ELF-1 (cell line): ENCODE measurements at places on chromosomes 5 and 9.

GRCh38 chr9:113537229-113537810 is 73.8 kb downstream of the RGS3 start:
- no peak for DNase-seq

DNA sequence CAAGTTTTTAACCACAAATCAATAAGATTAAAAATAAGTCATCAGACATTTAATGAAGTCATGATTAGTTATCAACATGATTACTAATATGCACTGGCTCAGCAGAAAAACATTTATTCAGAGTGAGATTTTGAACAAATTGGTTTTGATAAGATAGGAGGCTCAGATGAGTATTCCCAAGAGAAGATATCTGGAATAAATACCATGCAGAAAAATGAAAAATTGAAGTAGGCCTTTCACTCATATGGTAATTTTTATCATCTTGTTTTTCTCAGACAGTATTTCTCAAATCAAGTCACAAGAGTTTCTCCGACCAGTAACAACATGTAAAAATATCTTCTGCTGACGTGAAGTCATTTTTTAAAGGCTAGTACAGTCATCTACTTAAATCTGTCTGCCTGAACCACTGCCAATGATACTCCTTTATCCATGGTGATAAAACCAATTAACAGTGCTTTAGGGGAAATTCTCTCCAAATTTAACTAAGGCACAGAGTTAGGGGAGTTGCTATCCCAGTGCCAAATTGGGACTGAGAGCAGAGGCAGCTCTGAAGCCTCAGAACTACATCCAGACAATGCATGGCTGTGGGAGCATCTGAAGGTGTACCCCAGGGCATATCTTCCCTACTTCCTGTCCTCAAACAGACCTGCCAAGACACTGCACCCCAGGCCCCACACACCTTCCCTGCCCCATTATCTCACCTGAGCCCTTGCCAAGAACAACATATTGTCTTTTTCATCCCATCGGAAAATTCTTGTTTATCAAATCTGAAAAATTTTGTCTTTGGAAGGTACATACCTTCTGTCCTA is 105.5 kb upstream of the TSLP start:
- DNase-seq, result no peak

DNA sequence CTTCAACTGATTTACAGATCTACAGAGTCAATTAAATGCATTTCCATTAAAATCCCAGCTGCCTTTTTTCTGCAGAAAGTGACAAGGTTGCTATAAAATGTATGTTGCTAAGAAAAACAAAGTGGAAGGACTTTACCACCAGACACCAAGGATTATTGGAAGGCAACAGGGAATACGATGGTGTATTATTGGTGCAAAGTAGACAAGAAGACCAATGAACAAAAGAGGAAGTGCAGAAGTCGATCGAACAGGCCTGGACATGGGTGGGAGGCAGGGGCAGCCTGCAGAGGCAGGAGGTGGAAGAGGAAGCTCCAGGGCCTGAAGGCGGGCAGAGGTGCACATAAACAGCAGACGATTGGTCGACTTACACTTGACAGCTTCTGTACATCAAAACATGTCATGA is 10.6 kb upstream of the SLC6A19 start:
- DNase-seq, result no peak

DNA sequence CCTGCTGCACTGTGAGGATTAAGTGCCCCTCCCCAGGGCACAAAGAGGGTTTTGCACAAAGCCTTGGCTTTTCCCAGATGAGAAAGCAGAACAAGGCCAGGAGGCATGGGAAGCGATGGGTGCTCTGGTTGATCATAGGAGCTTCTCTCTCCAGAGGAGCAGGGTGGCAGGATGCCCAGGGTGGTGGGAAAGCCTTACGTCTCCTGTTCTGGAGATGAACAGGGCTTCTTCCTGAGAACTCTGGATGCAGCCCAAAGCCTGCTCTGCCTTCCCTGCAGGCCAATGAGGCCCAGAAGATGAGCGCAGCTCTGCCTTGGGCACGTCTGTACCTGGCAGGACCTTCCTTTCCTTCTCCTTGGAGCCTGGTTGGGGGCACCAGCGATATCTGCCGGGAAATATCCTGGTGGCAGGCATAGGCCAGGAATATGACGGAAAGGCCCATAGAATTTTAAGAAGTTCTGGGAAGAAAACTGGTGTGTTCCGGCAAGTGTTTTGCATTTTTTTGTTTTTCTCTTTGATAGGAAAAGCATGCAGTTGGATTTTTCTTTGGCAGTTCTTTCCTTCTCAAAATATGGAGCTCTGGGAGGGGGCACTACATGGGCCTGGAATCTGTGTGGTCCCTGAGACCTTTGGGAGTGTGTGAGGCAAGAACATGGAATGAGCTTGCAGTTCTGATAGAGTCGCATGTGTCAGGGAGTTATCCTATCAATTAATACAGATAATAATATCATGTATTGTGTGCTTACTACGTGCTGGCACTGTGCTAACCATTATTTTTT is 253.2 kb upstream of the KLF4 start:
- no peak for DNase-seq

DNA sequence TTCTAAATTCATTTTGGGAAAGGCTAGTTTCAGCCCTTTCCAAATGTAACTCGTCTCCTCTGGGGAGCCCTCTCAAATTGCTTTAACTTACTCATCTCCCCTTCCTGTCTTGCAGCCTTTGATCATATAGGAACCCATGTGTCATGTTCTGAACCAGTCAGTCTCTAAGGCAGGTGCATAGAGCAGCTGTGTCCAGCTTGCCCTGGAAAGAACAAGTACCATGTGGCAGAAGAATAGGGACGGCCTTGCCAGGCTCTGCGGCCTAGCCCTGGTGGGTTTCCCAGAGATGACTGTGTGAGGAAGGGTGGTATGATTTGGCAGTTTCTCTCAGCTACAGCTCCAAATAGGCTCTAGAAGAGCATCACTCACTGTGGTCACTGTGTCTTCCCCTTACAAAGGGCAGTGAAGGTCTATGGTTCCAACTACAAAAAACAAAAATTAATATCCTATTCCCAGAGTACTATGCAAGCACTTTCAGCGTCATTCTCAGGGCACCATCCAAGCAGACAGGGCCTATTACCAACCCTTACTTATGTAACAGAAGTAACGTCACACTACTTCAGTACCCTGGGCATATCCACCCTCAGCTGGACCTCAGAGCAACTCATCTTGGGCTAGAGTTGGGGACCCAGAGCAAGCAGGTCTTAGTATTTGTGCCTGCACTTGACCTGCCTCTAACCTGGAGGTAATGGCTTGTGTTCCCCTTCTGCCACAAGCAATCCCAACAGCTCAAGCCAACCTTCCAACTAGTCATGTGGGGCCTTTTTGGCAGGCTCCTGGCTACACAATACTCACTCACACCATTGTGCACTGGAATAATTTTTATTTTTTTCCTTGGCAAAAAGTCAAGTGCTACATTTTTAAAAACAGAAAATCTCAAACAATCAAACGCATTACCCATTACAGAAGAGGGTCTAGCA is 37.2 kb upstream of the UBAP2 start:
- DNase-seq, result no peak

DNA sequence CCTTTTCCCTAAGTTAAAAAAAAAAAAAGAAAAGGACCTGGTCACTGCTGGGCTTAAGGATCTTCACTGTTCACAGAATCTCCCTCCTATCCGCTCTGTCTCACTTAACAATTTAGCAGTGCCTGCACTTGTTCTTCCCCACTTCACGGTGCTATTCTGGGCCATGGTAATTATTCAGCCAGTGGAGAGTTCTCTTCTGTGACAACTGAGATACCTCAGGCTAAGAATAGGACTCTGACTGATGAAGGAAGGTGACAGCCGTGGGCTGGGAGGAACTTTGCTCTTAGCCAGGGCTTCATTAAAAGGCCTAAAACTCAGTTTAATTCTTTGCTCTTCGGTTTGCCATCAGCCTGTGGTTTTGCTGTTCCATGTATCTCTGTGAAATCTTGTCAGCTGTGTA is 51.9 kb upstream of the ENTREP1 start:
- no peak for DNase-seq

- no peak for DNase-seq
Observed at GRCh38 chr5:158841481-158842276, 258.0 kb downstream of the EBF1 start.

DNA sequence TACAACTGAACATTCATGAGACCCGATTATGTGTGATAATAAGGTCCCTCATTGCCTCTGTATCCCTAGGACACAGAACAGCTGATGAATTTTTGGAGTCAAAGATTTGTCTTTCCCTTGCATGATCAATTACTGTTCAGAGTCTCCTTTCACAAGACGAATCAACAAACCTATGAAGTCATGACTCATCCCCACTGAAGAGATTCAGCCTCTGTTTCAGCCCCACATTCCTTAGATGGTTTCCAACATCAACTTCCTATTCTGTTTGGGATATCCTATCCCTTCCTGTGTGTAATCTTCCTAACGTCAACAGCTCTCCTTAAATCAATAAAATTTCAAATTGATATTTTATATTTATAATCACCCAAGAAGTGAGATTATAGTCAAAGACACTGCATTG is 199.0 kb downstream of the DNAH5 start:
- no peak for DNase-seq

- DNase-seq, result peak; percentile 28
Observed at GRCh38 chr9:98182069-98182820, 10.2 kb downstream of the CORO2A start.

DNA sequence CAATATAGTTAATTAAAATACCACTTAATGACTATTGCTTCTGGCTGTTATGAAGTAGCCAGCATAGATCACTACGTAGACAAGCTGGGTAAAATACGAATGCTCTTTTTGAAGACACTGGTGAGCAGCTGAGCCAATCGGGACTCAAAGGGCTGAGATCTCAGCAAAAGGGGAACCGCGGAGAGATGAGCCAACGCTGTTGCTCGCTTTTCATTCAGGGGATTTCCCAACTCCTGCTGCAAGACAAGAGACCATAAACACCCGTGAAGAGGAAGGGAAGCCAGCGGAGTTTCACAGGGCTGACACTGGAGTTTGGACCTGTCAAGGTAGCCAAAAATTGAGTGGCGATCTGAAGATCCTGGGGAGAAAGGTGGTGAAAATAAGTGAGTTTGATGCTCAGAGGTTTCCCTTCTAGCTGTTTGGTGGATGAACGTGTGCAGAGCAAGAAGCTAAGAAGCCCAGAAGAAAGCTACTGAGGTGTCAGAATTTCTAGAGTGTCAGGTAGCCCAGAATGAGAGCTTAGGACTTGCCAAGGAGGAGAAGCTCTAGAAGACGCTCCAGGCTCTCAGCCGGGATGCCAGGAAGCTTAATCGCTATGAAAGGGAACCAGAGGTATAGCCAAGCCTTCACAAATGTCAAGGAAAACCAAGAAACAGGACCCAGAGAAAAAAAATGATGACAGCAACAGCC is 79.6 kb upstream of the RNU6ATAC start:
- no peak for DNase-seq

DNA sequence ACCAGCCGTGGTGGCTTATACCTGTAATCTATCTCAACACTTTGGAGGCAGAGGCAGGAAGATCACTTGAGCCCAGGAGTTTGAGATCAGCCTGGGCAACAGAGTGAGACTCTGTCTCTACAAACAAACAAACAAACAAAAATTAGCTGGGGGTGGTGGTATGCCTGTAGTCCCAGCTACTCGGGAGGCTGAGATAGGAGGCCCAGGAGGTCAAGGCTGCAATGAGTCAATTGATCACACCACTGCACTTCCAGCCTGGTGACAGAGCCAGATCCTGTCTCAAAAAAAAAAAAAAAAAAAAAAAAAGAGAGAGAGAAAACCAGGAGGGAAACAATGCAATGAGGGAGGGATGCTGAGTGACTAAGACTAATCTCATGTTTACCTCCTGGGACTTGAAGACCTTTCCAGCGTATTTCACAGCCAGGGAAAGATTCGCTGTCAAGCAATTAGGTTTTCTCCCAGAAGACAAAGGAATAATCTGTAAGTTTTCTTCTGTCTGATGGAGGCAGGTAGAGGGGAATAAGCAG is 51.1 kb upstream of the MIER3 start:
- no peak for DNase-seq

DNA sequence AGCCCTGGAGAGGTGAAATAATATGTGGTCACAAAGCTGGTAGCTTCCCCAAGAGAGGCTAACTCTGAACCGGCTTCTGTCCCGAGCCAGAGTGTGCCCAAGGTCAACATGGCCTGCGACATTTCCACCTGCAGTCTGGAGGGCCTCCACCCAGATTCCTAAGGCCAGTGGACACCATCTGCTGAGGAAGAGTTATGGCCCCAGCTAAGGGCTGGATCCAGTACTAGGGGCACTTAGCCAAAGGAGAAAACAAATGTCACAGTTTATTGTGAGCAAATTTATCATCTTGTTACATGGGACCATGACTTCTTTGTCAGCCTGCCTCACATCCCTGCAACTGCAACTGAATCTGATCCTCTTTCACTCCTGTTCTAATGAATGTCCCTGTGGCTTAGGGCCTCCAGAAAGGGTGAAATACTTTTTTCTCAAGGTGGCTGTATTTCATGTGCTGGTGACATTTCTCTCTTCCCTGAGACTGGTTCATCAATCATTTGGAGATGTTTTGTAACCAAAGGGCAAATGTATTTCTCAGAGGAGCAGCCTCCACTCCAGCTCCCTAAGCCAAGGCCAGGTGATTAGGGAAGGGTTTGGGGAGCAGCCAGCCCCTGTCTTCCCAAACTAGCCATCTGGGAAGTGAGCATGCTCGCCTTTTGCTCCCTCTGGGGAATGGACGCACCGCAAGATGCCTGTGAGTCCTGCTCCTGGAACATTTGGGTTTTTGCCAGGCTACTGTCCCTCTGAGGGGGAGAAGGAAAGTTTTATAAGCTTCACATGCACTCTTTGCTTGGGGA is 148.3 kb downstream of the CMYA5 start:
- DNase-seq, result no peak

GRCh38 chr5:53515988-53516387 is 35.6 kb downstream of the FST start:
- DNase-seq, result no peak

DNA sequence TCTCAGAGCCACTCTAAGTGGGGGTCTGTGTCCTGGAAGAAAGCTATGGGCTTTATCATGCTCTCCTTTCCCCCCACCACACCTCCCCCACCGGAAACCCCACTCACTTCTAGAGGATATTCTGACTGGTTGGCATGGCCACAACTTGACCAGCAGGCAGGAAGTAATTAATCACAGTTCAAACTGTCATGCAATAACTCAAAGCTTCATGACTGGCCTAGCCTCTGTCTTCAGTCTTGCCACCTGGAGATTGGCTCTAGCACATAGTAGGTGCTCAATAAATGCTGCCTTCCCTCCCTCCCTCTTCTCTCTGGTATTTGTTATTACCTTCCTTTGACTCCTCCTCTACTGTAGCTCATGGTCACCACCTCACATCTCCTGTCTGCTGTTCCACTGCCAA is 124.7 kb downstream of the GABBR2 start:
- DNase-seq, result no peak

DNA sequence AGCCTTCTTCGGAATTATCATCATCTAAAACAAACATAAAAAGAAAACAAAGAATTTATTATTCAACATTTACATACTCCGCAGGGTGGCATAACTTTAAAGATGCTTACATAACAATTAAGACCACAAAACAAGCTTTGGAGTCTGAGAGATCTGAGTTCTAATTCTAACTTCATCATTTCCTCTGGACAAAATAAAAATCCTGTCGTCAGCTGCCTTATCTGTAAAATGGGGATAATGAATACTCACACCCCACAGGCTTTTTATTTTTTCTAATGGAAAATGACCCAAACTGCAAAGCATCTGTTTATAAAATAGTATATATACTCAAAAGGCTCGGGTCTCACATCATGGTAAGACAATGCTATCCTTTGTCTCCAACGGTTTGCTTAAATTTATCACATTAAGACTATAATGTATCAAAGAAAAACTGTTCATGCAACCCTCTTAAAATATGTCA is 4.3 kb downstream of the ARRDC3 start:
- no peak for DNase-seq

GRCh38 chr9:129201289-129201688 is 23.2 kb upstream of the IER5L start:
- DNase-seq, result no peak
